ENCODE measurements at places on chromosomes 2 and 18.

- no peak for DNase-seq
These were observed 25.4 kb upstream of the ACADL start for GRCh38 chr2:210250622-210251021.

DNA sequence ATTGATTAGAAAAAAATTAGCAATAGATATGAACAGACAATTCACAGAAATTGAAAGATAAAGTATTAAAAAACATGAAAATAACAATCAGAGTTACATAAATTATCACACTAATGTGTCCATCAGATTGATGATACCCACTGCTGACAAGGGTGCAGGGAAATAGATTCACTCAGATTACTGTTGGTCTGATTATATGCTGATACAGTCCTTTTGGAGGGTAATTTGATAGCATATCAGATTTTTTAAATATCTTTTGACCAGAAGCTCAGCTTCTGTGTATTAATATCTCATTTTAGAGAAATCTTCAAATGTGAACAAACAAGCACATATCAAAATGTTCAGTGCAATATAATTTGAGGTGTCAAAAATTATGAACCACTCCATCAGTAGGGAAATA is 157.9 kb upstream of the EPC2 start:
- no peak for DNase-seq

DNA sequence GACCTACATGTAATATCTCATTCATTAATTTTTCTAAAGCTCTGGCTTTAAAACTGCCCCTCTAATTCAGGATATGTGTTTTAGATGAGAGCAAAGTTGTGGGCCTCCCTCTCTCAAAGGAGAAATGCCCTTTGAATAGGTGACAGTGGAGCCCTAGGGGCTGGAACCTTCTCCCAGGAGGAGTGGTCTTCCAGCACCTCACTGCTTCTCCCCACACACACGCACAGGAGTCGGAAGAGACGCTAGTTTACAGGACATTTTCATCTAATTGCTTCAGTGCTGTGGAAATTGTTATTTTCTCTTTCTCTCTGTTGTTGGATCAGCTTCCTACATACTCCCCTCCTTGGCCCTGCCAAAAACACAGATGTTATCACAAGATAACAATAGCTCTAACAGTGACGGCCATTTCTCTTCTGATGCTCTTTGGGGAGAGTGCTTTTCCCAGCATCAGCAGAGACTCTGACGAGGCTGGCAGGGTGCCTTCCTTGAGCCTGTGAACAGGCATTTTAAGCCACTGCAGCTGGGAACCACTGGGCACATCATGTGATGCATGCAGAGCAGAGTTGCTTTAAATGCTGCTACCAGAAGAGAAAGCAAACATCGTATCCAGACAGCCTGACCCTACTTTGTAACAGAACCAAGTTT is 209.4 kb upstream of the SP5 start:
- no peak for DNase-seq

GRCh38 chr2:45627911-45628310 is 16.8 kb upstream of the SRBD1 start:
- DNase-seq = no peak

- peak; percentile 54 for DNase-seq
These were observed 206.5 kb downstream of the SETBP1 start for GRCh38 chr18:44887227-44887631.

- DNase-seq = no peak
These were observed 85.7 kb downstream of the ARHGEF4 start for GRCh38 chr2:130922417-130922816.

DNA sequence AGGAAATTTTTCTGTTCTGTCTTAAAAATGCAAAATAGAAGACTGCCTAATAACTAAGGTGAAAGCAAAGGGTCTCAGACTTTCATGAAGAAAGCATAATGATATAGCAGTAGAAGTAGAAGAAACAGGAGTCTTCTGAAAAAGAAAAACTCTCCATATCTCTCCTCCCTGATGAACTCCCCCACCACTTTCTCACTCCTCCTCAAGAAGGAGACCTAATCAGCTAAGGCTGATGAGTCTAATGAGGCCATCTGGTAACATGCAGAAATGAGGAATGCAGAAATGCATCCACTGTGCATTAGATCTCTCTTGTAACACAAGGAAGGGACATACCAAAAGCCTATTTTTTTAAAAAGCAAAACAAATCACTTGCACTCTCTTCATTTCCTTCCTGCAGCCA is 273.7 kb upstream of the UBE2E3 start:
- no peak for DNase-seq

DNA sequence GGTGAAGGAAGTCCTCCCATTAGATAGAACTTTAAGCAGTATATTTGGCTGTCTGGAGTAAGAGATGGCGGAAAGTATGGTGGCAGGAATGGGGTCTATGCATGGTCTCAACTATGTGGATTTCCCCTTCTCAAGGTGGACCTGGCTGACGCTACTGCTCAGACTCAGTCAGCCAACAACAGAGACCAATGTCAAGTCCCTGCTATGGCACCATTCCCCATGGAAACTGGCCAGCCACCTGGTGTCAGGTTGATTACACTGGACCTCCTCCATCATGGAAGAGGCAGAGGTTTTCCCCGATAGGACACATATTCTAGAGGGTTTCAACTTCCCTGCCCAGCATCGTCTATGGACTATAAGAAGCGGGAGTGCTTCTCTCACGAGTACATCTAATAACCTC is 8.6 kb upstream of the FAHD2A start:
- no peak for DNase-seq

DNA sequence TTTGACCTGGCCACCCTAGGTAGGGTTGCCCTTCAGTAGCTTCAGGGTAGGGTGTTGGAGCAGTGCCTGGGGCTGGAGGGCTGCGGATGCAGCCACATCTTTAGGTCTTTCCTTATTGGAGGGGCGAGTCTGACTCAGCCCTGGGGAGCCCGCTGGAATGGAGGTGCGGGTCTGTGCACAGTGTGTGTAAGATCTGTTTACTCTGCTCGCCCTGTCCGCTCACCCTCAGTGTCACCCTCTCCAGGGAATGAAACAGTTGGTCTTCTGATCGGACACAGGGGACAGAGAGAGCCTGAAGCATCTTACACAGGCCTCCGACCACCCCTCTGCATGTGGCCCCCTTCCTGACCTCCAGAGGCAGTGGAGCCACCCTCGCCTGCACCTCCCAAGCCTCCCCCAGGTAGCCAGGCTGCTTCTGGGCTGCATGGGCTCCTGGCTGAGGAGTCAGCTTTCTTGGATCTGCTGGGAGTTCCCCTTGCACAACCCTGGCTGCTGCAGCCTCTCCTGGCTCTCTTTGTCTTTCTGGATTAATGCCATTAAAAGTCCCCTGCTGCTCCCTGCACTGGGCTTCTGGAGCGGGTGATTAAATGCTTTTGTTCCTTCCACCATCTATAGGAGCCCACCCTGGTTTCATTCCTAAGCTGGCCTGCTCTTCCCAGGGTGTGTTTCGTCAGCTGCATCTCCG is 82.6 kb downstream of the ASB1 start:
- no peak for DNase-seq

DNA sequence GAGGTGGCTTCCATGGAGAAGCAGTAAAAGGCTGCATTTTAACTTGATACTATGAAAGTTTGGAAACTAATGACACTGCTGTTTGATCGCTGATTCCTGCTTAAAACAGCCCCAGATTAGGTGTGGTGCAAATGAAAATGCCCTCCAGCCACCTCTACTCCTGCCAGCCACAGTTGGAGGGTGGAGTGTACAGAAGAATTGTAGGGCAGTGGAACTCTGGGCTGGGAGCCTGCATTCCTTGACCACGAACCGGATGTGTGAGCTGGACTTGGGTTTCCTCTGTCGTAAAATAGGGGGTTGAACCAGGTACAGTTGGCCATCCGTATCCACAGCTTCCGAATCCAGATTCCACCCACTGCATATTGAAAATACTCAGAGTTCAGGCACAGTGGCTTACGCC is 84.6 kb upstream of the RFX8 start:
- DNase-seq = no peak

- DNase-seq = peak; percentile 64
These were observed 372.5 kb downstream of the CBLN2 start for GRCh38 chr18:72171596-72171995.

DNA sequence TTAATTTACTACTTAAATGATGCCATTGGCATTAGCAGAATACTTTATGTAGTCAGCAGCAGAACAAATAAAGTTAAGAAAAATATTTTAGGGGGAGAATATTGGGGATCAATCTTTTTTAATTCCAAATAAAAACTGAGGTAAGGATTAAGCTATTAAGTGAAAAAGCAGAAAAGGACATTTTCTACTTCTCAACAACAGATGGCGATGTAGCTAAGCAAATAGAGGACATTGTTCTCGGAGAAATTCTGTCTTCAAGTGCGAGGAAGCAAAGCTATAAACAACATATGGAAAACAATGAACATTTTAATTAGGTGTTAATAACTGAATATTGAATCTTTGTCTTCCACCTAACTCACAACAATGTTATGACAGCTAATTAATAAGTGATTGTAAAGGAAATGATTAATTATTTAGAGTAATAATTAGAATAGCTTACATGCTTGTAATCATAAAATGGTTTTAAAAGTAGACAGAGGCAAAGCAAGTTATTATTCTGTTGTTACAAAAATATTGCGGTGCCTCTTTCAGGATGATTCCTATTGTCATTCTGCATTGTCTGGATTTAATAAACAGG is 32.9 kb upstream of the CCDC93 start:
- peak; percentile 30 for DNase-seq

GRCh38 chr2:83630351-83630750 is 828.7 kb downstream of the SUCLG1 start:
- DNase-seq = no peak

DNA sequence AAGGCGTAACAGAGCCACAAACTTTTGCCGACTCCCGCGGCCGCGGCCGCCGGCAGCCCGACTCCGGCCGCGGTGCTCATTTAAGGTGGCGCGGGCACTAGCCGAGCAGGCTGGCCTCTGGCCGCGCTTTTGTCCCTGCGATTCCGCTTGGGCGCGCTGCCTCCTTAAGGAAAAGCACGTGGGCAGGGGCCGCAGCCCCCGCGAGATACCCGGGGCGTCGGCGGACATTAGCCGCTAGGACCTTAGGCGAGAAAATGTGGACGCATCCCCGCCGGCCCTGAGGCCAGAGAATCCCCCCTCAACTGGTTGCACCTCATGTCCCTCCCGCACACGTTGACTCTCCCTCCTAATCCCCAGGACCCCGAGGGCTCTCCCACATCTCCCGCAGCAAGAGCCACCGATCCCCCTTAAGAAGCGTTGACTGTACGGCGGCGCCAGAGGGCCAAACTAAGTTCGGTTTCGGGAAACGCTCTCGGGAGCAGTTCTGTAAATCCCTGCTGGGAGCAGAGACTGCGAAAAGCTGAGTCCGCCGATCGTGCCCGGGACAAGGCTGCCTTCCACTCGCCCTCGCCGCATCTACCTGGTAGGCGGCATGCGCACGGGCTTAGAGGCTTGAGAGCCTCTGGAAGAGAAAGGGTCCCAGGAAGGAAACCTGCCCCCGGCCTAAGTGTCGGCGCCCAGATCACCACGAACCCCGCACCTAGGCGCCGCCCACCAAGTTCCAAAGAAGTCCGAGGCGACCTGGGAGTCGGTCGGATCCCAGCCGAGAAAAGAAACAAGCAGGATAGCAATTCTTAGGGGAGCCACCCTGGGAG is 1.8 kb upstream of the SATB2 start:
- DNase-seq = peak; percentile 72

DNA sequence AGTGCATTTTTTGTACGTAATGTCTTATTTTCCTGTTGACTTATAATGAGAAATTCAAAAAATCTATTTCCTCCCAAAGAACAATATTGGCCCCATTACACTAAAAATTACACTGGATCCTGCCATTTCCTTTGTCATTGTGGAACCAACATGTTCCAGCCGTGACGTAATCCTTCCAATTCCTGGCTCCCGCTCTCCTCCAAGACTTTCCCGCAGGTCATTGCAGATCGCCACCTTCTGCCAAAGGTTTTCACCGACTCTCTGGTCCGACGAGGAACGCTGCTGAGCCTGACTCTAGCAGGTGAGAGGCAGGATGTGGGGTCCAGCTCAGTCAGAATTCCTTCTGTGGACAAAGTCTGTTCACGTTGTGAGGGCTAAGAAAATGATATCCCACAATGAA is 38.0 kb downstream of the PTGR3 start:
- no peak for DNase-seq

GRCh38 chr2:191631754-191632153 is 46.2 kb upstream of the NABP1 start:
- DNase-seq = no peak

GRCh38 chr2:42513252-42513918 is 19.6 kb upstream of the KCNG3 start:
- peak; percentile 3 for DNase-seq

DNA sequence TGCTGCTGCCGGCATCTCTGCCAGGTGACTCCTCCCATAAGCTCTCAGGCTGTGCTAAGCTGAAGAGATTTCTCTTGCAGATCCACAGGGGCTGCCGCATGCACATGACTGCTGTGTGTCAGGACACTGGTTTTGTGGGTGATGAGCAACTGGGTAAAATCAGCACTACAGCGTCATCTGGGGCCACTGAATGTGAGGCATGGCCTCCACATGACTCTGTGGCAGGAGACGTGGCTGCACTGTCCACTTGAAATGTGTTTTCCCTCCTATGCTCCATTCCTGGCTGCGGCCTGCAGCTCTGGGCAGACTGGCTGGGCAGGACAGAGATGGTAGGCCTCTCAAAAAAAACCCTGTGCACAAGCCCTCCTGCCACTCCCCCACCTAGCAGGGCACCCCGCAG is 63.6 kb downstream of the MARCO start:
- no peak for DNase-seq

- no peak for DNase-seq
These were observed 22.7 kb upstream of the MYO1B start for GRCh38 chr2:191222507-191222906.

DNA sequence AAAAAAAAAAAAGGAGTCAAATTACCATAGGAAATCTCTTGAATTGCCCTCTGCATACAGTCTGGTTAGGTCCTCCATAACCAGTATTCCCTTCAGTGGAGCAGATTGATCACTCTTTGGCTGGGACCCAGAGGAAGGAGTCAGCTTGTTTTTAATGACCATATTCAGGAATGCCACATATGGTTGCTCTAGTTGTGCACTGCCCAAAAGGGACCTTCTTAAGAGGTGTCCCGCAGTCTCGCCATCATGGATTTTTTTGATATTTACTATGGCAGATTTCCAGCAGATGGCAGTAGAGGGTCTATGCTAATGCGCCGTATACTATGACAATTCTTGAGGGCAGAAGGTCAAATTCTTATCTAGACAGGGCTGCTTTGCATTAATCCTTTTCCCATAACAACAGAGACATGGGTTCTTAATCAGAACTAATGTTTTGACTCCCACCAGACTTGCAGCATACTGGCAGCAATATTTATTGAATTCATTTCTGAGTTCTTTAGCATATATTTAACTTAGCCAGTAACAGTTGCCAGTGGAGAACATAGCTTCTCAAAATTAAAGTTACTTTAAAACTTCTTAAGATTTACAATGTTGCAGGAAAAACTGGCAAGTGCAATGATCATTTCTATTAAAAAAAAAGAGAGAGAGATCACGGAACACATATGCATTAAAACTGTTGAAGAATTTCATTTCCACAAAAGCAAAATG is 31.8 kb upstream of the INPP4A start:
- DNase-seq = peak; percentile 46

Data from NCI-H1436 (cell line).